RPMI8226 (cell line): ENCODE measurements at places on chromosomes 13 and 19.

- DNase-seq, result no peak
Measured at GRCh38 chr13:21060338-21061028, 903 bp downstream of the LATS2 start.

- no peak for DNase-seq
Measured at GRCh38 chr13:93736081-93736480, 509.5 kb downstream of the GPC6 start.

DNA sequence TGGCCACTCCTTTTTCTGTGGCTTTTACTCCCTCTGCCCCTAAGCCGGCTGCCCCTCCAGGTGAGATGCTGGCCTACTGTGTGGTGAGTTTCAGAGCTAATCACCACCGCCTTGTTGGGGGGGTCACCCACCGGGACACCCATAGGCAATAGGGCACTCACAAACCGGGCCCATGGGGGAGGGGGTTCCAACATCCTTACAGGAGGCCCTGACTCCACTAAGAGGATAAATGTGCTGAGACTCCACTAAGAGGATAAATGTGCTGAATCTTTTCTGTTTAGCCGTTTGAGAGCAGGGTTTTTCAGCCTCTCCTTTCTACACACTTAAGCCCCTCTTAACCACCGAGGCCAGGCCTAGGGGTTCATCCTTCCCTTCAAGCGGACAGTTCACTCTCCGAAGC is 73.7 kb downstream of the SLC15A1 start:
- no peak for DNase-seq

DNA sequence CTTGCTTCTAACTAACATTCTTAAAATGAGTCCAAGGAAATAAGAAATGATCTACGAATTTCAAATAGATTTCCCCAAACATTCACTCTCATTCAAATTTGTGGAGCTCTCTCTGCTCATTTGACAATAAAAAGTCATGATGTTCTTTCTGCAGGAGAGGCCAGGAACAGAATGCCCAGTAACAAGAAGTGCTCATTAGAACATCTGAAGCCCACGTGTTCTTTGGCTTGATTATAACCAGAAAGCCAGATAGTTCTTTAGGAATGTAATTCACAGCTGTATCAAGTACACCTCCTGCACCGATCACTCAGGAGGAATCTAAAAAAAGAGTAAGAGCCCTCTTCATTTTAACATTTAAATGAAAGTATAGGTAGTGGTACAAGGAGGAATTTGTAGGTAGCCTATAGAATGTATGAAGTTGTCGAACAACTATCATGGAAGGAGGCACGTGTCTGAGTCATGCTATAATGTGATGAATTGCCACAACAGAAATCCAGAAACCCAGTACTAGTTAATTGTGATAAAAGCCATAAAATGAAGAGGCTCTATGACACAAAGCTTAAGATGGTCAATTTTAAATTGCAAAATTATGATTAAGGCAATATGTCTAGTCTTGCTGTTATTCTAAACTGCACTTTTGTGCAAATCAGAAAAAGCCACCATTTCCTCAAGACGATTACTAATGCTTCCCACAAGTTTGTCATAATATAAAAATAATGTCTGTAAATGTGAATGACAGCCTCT is 12.8 kb downstream of the MEDAG start:
- no peak for DNase-seq

GRCh38 chr19:42246143-42246921 is 3.9 kb upstream of the GSK3A start:
- no peak for DNase-seq

DNA sequence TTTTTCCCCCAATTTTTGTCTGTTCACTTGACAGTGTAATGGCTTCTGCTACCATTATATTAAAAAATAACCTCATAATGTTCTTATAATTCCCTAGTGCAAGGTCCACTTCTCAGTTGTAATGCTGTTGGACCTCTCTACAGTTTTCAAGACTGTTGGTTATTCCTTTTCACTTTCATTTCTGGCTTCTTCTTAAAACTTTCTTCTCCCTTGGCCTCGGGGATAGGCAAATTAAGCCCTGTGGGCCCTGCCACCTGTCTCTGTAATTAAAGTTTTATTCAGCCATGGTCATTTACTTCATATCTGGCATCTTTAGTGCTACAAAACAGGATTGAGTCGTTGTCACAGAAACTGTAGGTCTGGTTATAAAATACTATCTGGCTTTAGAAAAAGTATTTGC is 313.5 kb downstream of the KLF12 start:
- DNase-seq, result no peak

- DNase-seq, result no peak
Measured at GRCh38 chr13:81406639-81407292, 1065.8 kb upstream of the SPRY2 start.

- no peak for DNase-seq
Measured at GRCh38 chr13:70613295-70613694, 505.0 kb upstream of the KLHL1 start.

- DNase-seq, result peak; percentile 41
Measured at GRCh38 chr13:75636436-75637180, 478 bp downstream of the LMO7 start.

GRCh38 chr13:67137044-67137735 is 92.9 kb downstream of the PCDH9 start:
- no peak for DNase-seq

DNA sequence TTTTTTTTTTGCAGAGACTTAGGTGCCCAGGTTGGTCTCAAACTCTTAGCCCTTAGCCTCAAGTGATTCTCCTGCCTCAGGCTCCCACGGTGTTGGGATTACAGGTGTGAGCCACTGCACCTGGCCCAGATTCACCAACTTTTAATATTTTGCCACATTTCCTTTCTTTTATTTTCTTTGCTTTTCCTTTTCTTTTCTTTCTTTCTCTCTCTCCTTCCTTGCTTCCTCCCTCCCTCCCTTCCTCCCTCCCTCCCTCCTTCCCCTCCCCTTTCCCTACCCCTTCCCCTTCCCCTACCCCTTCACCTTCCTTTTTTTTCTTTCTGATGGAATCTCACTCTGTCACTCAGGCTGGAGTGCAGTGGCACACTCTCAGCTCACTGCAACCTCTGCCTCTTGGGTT is 35.3 kb downstream of the BICRA start:
- no peak for DNase-seq

DNA sequence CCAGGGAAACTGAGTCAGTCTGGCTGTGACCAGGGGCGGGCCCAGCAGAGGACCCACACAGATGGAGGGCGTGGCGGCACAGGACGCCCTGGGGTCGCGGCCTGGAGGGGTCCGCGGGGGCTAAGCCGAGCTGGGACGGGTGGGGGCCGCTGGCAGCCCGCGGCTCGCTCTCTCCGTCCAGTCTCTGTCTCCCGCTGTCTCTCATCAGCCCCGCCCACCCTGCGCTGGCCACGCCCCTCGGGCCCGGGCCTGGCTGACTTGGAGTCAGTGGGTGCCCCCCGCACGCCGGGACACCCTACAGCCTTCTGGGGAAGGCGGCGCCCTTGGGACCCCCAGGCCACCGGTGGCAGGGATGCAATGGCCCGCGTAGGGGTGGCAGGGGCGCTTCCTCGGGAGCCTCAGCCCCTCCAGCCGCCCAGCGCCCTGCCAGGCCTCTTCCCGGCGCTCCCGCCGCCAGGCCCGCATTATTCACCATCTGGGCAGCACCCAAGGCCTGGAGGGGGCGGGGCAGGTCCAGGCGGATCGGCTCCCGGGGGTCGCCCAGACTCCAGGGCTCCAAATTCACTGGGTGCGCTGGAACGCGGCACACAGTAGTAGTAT is at the start of gene TBXA2R:
Gene TBXA2R, minus strand, starts transcription at position 186 of the 600 bp plus-strand sequence. CDS start 6,241 bp downstream, outside the sequence.
- DNase-seq, result peak; percentile 54

GRCh38 chr19:33778089-33778791 is 18.4 kb upstream of the KCTD15 start:
- peak; percentile 83 for DNase-seq

DNA sequence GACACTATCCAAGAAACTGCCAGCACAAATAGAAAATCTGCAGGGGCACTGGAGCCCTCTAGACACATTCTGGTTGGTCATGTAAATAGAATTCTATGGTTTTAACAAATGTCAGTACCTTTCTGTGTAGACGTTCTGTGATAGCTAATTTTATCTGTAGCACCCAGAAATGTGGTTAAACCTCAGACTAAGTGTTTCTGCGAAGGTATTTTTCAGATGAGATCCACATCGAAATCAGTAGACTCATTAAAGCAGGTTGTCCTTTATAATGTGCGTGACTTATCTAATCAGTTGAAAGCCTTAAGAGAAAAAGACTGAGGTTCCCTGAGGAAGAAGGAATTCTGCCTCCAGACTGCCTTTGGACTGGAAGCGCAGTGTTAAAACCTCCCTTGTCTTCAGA is 922.9 kb downstream of the EFNB2 start:
- no peak for DNase-seq

DNA sequence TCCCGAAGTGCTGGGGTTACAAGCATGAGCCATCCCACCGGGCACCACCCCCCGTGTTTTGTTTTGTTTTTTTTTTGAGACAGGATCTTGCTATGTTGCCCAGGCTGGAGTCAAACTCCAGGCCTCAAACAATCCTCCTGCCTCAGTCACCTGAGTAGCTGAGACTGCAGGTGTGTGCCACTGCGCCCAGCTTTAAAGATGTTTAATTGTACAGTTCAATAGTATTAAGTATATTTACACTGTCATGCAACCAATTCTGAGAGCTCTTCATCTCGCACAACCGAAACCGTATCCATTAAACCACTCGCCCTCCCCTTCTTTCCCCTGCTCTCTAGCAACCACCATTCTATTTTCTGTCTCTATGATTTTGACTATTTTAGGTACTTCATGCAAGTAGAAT is 15.6 kb downstream of the NUCB1 start:
- no peak for DNase-seq

- no peak for DNase-seq
Measured at GRCh38 chr13:111627596-111627995, 307.2 kb downstream of the TEX29 start.

DNA sequence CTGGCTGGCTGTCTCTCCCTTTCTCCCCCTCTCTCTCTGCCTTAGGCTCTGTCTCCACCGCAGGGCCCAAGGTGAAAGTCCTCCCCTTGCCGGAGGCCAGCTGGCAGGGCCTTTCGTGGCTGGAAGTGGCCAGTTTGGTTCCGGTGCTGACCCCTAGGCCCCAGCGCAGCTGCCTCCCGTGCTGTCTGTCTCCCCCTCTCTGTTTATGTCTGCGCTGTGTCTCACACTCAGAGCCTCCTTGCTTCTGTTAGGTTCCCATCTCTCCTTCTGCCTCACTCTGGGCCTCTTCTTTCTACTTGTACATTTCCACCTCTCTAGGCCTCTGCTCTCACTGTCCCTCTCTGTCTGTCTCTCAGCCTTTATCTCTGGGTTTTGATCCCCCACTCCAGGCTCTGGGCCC is 13.1 kb downstream of the CCDC97 start:
- no peak for DNase-seq

DNA sequence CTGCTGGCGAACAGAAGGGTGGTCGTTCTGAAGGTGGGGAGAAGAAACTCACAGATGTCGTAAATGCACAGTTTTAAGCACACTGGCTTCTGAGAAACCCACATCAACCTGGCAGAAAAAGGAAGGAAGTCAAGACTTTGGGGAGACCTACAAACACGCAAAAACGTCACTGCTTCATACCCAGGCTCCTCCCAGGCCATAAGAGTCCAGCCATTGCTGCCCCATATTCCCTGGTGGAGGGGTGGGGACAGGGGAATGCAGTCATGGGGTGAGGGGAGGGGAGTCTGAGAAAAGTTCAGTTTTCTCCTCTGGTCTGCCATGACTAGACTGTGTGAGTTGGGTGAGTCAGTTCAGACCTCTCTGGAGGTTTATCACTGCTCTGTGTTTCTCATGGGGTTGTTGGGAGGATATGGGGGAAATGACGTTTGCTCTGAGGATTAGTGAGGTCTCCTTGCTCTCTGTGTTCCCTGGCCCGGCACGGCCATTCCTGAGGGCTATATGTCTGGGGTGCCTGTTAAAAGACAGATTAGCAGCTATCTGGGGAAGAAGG is 139.0 kb downstream of the FLT1 start:
- DNase-seq, result no peak

DNA sequence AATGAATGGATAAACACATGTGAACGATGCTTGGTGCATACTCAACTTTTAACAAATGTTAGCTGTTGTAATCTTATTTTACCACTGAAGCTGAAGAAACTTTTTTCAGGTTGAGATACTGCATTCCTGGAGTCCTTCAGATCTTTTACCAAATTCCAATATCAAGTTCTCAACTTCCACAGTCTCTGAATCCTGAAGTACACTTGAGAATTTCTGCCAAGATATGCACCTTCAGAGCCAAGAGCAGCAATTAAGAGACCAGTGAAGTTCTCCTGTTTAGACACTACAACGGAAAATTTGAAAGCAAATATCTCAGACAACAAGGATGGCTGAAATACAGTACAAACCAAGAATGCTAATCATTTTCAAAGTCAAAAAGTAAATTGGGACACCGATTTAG is 84.6 kb upstream of the MTIF3 start:
- no peak for DNase-seq

GRCh38 chr13:59012731-59013130 is 1151.0 kb downstream of the DIAPH3 start:
- no peak for DNase-seq

GRCh38 chr19:531753-532560 is at the start of gene CDC34:
TSS of gene CDC34 (plus strand) at chr19:531760. CDS start at chr19:531932, 172 bp downstream.
- no peak for DNase-seq

DNA sequence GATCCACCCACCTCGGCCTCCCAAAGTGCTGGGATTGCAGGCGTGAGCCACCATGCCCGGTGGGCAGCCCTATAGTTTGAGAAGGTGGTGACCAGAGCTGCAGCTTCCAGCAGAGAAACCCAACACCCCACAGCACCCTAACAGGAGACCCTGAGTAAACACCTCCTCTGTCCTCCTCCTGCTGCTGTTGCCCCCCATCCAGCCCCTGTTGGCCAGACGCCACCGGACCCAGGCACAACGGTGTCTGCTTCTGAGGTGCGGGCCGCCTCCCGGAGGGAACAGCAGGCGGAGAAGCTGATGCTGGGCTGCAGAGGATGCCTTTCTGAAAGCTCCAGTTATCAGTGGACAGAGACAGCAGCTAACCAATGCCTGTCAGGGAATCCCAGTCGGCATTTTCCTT is 175.5 kb downstream of the COL4A1 start:
- DNase-seq, result no peak

GRCh38 chr13:26255115-26255514 is 1.2 kb downstream of the CDK8 start:
- no peak for DNase-seq

DNA sequence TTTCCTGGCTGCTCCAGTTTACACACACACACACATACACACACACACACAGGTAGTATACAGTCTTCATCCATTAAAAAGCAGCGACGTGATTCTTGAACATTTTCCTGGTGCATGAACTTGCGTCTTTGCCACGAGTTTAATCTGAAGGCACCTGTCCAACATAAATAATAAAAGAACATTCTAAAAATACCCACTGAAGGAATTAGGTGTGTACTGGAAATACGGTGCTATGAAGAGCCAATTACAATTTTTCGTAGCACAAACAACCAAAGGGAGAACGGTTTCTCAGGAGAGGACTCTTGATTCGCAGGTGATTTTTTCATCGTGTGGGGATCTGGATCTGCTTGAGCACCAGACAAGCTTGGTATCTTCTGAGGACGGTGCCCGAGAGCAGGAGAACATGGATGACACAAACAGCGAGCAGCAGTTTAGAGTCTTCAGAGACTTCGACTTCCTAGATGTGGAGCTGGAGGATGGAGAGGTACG is 61.2 kb downstream of the ZAR1L start:
- no peak for DNase-seq

GRCh38 chr13:94495806-94496205 is 16.3 kb upstream of the DCT start:
- no peak for DNase-seq

- DNase-seq, result peak; percentile 31
Measured at GRCh38 chr13:35157143-35157755, 215.2 kb downstream of the NBEA start.
